ENCODE measurements at places on chromosomes 4 and X. TPM values are rescaled to one million over a fixed set of nuclear protein-coding genes. Genes with fewer than 3 reads are reported as not detected.

Gene VCX
- not detected for polyA plus RNA-seq

Gene MPC1L
- polyA plus RNA-seq: not detected

- DNase-seq: no peak
Observed at GRCh38 chrX:18649498-18649951, 22.4 kb downstream of the RS1 start.

DNA sequence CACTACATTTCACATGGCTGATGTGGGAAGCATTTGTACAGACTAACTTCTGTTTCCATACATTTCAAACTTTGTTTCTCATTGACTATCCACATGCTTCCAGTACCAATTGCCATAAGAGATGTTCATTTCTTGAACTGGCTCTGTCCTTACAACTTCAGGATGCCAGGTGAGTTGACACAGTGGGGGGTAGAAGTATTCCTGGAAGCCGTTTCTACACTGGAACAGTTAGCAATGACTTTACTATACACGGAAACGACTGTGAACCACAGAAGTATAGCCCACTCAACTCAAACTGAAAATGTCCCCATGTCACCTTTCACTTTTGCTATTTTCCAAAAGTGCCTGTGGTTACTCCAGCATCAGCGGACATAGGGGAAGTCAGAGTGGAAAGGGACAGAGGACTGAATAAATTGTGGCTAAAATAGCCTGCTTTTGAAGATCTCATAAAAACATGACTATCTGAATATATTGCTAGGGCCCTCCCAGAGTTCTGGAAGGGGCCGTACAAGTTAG lies 38.0 kb upstream of the DSPP start:
- no peak for DNase-seq

Gene ATOH1
- polyA plus RNA-seq: not detected
